Hematopoietic multipotent progenitor cell treated with erythropoietin and hydrocortisone succinate and interleukin-3 and kit ligand, for 6 days (in vitro differentiated cells): ENCODE measurements at places on chromosomes 6 and 20.

DNA sequence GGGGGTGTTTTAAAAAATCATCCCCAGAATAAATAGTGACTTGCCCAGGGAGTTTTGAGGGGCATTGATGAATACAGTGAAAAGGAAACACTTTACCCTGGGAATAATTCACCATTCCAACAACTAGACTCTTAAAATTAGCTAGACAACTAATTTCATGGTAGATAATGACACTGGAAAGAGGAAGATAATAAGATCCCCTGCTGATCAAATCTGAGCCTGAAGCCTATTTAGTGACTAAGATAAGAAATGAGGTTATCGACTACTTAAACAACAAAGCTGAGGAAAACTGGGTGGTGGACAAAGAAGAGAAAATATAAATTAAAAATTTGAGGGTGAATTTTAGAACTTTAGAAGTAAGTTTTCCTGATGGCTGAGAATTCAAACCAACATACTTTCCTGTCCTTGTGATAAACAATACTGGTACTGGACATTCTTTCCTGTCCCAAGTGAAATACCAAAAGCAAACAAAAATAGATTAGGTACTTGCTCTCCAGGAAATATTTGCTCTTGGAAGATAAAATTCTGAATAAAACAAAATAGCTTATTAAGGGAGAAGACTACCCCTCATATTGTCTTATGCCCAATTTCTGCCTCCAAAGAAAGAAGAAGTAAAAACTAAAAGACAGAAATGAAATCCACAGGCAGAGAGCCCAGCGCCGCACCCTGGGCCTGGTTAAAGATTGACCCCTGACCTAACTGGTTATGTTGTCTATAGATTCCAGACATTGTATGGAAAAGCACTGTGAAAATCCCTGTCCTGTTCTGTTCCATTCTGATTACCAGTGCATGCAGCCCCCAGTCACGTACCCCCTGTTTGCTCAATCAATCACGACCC is 64.0 kb upstream of the ADGRF4 start:
- DNase-seq: no peak

GRCh38 chr6:39997101-39997635 is 62.9 kb upstream of the MOCS1 start:
- DNase-seq: no peak

GRCh38 chr6:2480267-2480966 is 235.0 kb upstream of the GMDS start:
- DNase-seq: peak; percentile 61

GRCh38 chr6:53543359-53544216 is 1.3 kb downstream of the GCLC start:
- peak; percentile 59 for DNase-seq

DNA sequence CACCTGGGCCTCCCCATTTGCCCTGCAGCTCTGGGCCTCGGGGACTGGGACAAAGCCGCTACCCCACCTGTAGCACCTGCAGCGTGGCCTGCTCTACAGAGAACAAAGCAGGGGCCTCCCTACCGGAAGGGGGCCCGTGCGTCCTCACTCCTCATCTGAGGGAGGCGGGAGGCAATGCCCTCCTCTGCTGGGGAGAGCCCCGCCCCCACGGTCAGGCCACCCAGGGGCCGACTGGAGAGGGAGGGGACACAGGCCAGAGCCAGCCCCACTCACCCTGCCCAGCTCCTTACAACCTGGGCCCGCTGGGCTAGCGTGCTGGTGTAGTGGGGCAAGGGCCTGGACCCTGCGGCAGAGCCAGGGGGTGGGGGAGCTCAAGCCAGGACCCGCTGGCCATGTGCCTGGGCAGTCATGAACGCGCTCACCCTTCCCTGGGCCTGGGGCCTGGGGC is 8.0 kb downstream of the LAMA5 start:
- DNase-seq: no peak

DNA sequence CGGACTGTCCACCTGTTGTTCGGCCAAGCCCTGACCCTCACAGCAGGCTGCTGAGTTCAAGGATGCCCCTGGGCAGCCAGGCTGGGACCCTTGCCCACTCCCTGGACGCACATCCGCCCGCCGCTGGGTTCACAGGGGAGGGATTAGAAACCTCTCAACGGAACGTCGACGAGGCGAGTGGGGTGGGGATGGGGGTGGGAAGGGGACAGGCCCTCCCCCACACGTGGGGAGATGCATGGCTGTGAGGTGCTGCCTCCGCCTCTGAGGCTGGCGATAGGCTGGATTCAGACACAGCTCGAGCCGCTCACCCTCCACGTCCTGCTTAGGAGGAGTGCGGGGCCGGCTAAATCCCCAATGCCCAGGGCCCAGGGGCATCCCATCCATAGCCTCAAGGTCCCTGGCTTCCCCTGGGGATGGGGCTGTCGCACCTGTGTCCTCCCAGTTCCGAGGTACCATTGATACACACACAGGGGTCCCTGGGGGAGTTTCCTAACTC is 90.6 kb upstream of the BHLHE23 start:
- no peak for DNase-seq

GRCh38 chr6:24154121-24154520 is 28.1 kb downstream of the NRSN1 start:
- no peak for DNase-seq

DNA sequence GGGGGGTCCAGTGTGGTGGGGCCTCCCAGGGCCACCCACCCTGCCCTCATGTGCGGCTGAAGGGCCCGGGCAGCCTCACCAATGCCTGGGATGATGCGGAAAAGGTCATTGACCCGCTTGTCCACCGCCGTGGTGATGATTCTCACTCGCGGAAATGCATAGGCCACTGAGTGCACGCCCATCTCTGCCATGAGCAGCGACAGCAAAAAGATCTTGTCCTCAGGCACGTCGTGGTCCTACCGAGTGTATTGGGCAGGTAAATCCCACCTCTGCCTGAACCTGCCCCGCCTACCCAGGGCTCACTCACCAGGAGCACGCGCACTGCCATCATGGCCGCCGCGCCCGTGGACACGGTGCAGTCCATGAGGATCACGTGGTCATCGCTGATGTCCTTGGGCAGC is 16.1 kb downstream of the UCKL1 start:
- no peak for DNase-seq

- no peak for DNase-seq
These were observed 7.2 kb upstream of the PFDN4 start for GRCh38 chr20:54200487-54201267.

- no peak for DNase-seq
These were observed 38.6 kb downstream of the NKX2-4 start for GRCh38 chr20:21358737-21359136.

DNA sequence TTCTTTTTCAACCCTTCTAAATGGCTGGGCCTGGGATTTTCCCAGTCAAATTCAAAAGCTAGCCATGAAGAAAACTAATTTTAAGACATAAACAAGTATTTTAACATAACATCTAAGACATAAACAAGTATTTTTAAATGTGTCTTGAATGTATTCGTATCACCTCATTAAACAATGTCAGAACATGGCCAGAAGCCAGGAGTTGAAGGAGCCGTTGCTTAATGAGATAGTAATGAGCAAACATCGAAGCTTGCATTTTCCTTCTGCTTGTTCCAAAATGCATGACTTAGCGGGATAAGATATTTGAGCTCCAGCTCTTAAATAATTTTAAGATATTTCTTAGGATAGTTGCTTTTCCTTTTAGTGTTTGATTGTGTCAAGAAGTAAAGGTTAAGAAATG is 4.2 kb upstream of the RNF182 start:
- DNase-seq: peak; percentile 56

- DNase-seq: no peak
These were observed 6.7 kb downstream of the MAFB start for GRCh38 chr20:40682104-40682981.
